ENCODE measurements at places on chromosomes 1 and 21. TPM values are rescaled to one million over a fixed set of nuclear protein-coding genes. Genes with fewer than 3 reads are reported as not detected.

Gene C1orf105
- not detected for total RNA-seq

Gene CTTNBP2NL
- 24.8 TPM for total RNA-seq

Gene CD48
- 4.7 TPM for total RNA-seq

Gene IFI44L
- total RNA-seq, result 1.7 TPM

Gene PLA2G2D
- total RNA-seq, result not detected
